ENCODE measurements at places on chromosomes 4 and X.

GRCh38 chrX:148069759-148070503 lies 88.8 kb downstream of the FMR1NB start:
- DNase-seq: no peak

- no peak for DNase-seq
Measured at GRCh38 chr4:99117876-99118693, 26.0 kb downstream of the ADH4 start.

DNA sequence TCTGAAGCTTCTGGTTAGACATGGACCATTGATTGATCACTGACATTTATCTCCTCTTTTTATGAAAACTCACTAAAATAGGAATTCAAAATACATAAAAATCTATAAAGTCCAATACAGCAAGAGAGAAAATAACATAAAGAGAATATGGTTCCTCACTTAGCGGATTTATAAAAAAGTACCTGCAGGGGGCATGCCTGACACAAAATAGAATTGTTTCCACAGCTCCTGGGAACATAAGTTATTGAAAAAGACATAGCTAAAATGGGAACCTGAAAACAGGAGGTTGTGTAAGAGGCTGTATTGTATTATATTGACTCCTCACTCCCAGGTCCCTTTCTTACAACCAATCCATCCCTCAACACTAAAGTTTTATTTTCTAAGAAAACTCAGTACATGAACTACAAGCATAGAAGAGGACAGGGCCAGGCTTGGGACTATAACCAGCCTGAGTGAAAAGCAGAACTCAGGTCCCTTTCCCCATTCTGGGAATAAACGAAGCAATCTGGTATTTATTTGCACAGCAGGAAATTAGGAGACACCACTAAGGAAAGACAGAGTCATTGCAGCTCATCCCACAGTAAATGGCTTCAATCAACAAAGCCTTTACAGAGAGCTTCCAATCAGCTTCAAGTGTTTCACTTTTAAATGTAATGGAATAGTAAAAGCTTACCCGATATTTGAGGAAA lies 121.1 kb upstream of the NDST4 start:
- DNase-seq: no peak

DNA sequence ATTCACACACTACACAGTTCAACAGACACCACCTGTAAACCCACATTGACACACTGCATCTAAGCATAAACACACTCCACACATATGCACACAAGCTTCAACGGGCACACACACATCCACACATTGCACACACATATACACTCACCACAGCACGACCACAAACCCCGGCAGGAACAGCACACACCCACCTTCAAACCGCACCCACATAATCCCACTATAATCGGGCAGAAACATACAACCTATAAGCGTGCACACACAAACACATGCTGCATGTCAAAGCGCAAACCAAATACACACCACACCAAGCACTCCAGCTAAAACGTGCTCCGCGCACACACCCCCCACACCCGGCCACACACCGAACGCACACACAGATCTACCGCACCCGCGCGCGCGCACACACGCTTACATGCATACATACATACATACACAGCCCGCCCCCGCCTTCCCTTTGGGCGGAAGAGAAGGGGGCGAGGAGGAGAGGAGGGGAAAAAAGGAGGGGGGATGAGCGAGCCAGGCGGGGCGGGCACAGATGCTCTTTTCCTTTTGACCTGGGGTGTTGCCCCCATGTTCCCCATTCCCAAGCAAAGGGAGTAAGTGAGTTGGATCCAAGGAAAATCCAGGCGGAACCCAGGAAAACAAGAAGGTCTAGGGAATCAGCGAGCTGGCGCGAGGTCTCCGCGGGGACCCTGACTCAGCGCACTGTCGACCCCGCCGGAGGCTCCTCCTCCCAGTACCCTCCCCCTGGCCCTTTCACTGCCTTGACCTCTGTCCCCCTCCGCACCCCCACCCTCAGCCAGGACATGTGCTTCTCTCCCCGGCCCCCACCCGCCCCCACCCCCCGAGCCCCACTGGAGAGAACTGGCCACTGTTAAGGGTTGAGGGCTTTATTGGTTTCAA lies 9.9 kb downstream of the ARHGAP36 start:
- no peak for DNase-seq

DNA sequence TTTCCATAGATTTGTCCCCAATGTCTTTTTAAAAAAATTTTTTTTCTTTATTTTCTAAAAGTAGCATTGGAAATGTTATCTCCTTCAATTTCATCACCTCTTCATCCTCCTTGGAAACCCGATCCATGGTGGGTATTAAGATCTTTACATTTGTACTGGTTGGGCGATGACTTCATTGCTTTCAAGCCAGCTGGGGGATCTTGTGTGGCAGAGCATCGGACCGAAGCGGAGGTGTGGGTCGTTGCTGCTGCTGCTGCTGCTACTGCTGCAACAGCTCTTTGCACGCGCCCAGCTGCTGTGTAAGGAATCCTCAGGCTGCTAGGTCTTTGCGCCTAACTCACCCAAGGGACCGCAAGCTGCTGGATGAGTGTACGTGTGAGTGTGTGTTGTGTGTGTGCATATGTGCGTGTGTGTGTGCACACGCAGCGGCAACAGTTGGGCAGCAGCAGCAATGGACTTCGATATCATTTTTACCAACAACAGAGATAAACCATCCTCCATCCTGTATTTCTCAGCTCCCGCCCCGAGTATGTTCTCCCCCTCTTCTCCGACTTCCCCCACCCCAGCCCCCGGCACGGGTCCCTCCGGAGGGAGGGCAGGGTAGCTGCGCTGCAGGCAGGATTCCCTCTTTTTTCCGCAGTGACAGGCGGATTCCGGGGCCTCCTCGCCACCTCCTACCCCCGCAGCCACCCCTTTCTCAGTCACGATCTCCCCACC lies 768 bp upstream of the CDKL5 start:
- peak; percentile 61 for DNase-seq

GRCh38 chr4:82381661-82382296 lies 8.0 kb upstream of the HNRNPD start:
- no peak for DNase-seq

All from islet precursor cell (in vitro differentiated cells).